ENCODE measurements at places on chromosomes 2 and 18. TPM values are rescaled to one million over a fixed set of nuclear protein-coding genes. Genes with fewer than 3 reads are reported as not detected.
A peak's percentile ranks its signal among the peaks of the same experiment; 100 is the strongest.

- DNase-seq, result no peak
Observed at GRCh38 chr18:23994361-23994902, 20.1 kb upstream of the TTC39C start.

DNA sequence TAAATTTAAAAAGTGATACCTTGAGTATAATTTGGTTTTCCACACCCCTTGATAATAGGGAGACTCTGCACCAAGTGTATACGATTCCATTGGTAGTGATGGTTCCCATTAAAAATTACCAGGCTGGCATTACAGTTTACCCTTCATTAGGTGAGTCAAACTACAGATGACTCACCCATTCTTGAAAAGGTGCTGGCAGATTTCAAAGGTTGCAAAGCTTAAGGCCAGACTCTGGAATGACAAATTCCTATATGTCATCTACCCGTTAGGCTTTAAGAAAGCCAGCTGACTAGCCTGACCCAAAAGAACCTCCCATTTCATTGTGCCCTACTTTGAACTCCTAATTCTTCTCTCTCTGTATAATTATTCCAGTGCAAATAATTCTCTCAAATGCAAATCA, 124.4 kb downstream of the LRRTM4 start:
- no peak for DNase-seq

Gene C1QL2
- not detected for total RNA-seq

GRCh38 chr2:198930170-198930569, 527.6 kb downstream of the SATB2 start:
- no peak for DNase-seq

Gene GPR55
- 0.78 TPM for total RNA-seq

Gene ADD2
- 3.1 TPM for total RNA-seq

GRCh38 chr2:148702475-148702874, 57.9 kb downstream of the EPC2 start:
- DNase-seq, result no peak

DNA sequence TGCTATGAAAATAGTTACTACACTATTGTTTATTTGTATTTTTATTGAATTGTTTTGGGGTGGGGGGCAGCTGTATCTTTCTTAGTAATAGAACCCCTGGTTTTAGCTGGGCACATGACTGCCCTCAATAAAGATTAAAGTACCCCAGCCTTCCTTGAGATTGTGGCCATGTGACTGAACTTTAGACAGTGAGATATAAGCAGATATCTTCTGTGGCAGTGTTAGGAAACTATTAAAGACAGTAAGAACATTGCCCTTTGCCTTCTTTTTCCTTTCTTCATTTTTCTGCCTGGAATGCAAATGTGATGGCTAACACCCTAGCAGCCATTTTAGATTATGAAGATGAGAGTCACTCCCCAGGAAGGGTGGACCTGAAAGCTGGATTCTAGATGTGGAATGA, 47.9 kb upstream of the AKAIN1 start:
- DNase-seq, result no peak

Gene KATNAL2
- total RNA-seq, result 0.23 TPM

DNA sequence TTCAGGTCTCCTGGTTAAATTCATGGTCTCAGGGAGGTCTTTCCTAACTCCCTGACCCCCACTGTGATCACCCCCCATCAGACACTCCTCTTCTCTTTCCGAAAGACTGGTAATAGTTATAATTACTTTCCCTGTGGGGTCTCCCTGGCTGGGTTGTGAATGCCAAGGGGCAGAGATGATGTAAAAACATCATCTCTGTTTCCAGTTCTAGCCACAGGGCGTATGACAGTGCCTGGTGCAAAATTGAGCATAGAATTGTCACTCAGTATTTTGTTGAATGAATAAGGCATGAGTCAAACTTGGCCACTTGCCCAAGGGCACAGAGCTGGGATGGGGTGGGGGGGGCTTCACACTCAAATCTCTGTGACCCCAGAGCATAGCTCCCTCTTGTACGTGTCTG, 65.2 kb downstream of the LTBP1 start:
- no peak for DNase-seq

Gene MYOM1
- total RNA-seq, result 2.4 TPM

DNA sequence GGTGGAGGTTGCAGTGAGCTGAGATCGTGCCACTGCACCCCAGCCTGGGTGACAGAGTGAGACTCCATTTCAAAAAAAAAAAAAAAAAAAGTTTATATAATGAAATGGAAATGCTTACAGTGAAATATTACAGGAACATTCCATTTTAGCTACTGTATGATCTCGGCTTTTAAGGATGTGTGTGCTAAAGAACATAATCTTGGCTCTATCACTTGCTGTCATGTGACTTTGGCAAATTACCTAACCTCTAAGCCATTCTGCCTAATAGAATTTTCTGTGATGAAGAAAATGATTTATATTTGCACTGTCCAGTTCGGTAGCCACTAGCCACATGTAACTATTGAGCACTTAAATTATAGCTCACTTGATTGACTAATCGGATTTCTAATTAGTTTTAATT, 36.3 kb downstream of the SMAD4 start:
- no peak for DNase-seq

Gene MAP3K19
- not detected for total RNA-seq

- no peak for DNase-seq
Observed at GRCh38 chr2:216721141-216721540, 25.8 kb upstream of the IGFBP5 start.

GRCh38 chr18:48589797-48590519, 51.1 kb downstream of the CTIF start:
- DNase-seq, result no peak

Gene EVX2
- not detected for total RNA-seq

DNA sequence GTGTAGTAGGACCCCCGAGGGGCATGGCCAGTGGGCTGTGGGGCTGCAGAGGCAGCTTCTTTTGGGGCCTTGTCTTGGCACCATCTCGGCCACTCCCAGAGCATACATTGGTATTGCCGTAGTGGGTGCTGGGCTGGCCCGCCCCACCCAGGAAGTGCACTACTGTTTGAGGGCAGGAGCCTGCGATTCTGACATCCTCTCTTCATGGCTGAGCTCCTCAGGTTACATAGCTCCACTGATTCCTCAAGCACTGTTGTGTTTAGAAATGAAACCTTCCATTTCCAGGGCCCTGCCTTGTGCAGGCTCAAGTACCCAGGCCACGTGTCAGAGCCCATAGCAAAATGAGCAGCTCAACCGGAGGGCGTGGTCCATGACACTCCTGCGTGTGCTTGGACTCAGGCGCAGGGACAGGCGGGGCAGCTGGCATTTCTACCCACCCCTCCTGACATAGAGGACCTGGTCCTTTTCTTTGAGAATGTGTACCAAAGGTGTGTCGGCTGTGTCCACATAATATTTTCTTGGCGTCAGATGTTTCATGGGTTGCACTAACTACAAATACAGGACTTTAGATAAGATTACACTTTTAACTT, 67.9 kb downstream of the DGKD start:
- DNase-seq, result peak; percentile 71

Gene CPO
- total RNA-seq, result not detected

DNA sequence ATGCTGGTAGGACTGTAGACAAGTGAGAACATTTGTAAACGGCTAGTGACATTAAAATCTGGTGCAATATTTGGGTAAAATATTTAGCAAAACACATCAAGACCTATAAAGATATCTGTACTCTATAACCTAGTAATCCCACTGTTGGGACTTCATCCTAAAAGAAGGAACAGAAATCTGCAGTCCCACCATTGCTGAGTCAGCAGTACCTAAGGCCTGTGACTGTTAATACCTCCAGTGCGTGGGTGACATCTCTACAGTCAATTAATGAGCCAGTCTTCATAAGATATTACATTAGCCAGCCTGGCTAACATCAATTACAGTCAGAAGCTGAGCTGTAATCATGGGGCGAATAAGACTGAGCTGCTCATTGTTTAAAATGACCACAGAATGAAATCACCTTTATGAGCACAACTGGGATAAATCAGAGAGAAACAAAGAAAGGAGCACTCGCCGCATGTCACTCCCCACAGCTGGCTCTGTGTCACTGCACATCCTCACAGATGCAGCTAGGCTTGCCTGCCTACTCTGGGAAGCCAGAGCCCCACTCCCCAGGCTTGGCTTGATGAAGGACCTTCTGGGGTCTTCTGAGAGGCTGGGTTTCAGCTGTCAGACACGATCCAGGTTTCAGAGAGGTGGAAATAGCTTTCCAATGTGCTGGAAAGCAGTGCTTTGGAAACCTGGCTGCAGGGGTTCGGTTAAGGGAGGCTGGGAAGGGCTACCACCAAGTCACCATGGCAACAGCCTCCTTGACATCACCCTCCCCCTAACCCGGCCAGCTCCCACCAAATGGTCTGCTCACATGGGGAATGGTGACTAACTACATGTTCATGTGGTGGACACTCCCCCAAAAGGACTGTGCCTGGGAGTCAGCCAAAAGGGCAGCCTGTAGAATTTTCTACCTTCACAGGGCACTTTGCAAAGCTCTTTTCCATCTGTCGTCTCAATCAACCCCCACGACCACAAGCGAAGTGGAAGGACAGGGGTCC, 145.0 kb downstream of the ZBTB7C start:
- DNase-seq, result no peak

DNA sequence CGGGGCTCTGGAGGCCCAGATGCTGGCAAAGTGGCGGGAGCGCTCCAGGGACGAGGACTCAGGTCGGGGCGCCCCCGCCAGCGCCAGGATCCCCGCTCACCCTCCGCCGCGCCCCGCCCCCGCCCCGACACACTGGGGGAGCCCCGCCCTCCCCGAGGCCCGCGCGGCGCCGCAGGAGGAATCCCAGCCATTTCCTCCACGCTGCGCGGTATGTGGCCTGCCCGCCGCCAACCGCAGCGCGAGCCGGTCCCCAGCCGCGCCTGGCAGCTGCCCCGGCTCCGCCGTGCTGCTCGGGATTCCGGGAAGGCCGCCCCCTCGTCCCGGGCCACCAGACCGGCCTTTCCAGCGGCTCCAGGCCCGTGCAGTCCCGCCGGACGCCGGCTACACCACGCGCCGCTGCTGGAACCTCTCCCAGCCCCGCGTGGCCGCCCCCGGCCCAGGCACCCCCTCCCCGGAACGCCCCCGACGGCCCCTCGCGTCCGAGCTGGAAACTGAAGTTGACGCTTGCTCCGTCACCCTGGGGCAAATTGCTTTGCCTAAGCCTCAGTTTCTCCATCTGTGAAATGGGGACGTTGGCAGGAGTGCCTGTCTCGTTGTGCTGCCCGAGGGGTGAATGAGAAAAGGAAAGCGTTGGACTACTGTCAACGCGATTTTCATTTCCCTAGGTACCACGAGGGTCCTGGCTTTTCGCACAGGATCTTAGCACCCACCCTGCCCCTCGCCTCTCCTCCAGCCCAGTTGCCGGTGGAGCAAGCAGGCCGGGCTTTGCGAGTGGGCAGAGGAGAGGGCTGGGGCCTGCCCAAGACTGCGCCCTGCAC, 53.6 kb downstream of the PKDCC start:
- DNase-seq, result no peak

DNA sequence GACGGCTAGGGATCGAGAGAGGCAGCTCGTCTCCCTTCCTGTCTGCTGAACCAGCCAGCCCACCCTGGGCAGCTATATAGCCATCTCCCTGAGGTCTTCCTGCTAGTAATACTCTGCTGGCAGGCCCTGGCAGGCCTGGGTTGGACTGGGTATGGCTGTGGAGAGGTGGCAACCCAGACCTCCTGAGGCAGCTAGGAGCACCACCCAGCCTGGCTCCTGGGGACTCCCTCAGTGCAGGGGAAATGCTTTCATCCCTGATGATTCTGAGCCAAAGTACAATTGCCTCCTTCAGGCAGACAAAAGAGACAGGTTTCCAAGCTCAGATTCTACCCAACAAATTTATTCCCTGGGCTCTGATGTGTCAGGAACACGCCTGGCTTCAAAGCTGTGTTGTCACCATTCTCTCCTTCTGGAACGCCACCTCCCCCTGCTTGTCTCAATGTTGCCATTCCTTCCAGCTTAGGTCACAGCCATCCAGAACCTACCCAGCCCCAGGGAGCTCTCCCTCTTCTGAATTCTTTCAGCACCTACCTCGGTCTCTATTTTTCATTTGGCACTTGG, 4.7 kb upstream of the DNAJB2 start:
- DNase-seq, result no peak

DNA sequence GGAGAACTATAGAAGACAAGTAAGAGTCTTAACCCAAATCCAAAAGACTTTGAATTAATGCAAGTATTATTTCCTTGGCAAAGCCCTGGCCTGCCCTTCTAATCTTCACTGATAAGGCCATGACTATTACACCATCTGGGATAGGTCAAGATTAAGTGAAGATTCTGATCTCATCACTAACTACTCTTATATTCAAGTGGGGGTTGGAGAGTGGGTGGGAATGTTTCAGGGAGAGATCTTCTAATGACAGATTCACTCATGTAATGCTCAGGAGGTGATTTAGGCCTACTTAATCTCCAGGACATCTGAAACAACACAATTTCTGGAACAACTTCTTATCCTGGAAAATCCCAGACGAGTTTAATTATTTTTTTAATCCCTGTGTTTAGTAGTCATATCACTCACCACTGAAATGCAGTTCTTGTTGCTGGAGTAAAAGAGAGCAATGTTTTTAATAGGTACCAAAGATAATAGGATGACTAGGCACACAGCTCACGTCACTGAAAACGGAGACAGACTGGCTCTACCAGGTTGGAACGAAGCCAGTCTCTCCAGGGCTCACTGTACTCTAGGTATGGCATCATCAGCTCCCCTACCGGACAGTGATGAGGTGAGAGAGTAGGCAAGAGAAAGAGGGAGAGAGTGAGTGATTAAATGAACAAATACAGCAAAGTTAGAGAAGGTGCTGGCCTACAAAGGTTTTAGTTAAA, 133.1 kb downstream of the NCKAP5 start:
- no peak for DNase-seq

DNA sequence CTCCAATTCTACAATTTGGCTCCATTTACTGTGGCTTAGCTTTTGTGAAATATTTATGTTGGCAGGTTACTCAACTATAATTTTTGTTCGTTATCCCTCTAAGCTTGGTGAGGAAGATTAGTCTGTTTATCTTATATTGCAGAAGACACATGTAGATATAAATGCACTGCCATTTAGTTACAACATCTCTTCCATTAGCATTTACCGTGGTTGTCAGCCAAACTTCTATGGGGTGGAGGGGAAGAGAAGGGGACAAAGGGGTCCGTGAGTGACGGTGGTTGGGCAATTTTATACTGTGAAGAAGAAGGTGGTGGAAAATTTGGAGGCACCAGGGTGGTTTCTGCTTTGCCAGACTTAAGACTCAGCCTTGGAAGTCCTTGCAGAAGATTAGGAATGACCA, 117.6 kb upstream of the CXCR4 start:
- DNase-seq, result no peak

DNA sequence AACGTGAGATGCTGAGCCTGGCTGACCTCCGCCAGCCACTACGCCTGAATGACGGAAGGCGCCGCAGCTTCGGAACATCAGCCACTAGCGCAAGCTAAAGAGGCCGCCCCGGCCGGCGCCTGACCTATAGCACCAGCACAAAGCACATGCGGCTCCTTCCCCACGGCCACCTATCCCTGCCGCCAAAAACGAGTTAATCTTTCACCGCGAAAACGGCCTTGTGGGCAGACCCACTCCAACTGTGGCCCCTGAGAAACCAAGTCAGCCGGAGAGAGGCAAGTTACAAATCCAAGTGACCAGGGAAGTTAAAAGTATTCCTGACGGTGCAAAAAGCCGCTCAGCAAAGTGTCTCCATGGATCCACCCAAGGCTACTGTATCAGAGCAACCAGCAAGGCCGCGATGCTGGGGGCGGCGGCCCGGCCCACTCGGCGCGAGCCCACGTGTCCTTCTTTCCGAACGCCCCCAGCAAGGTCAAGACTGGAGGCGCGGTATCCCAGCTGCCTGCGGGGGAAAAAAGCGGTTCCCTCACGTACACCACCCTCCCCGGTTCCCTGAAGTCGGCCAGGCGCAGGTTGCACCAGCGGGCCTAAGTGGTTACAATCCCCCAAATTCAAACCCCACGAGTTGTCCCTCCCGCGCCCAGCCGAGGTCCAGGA, 575 bp downstream of the HSPD1 start:
- DNase-seq, result peak; percentile 53

Gene ABCG8
- total RNA-seq, result 0.23 TPM

Gene ACTG2
- total RNA-seq, result 0.21 TPM

Gene CAVIN2
- total RNA-seq, result not detected

Measured in activated T-helper 2 cell treated with anti-CD3 and anti-CD28 coated beads, Interferon-gamma antibody, Interleukin-2, Interleukin-4, amounts not matched to agents 10 μg/mL and 5 μg/mL and 100 μg/mL, durations not matched to agents 14 hours and 24 hours and 36 hours (primary cell).